ENCODE measurements at places on chromosomes 5 and 9. TPM values are rescaled to one million over a fixed set of nuclear protein-coding genes. Genes with fewer than 3 reads are reported as not detected.
A peak's percentile ranks its signal among the peaks of the same experiment; 100 is the strongest.

- DNase-seq = no peak
Measured at GRCh38 chr9:2012347-2012746, 2.8 kb upstream of the SMARCA2 start.

DNA sequence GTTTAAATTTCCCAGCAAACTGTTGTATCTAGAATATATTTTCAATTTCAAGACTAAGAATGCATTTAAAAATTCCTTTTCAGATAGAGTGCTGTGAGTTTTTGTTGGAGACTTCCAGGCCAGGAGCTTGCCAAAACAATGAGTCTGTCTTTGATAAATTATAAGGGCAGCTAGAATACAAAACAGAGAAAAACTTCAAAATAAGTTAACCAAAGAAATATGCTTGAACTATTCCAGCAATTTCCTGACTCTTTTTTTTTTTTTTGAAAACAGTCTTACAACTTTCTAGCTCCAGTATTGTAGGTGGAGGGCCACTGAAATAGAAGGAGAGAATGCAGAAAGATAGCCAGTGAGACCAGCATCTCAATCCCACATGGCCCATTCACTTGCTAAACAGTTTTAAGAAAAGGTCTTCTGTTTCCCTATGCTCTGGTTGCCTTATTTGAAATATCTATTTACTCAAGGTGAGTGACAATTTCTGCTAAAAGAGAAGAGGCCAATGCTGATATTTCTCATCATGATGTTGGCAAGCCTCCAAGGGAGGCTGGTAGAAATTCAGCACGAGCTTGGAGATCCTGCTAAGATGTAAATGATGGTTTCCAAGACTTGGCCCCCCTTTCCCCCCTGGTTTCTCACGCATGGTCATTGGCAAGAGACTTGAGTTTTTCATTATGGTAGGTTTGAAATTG lies 103.2 kb downstream of the USP20 start:
- DNase-seq = no peak

DNA sequence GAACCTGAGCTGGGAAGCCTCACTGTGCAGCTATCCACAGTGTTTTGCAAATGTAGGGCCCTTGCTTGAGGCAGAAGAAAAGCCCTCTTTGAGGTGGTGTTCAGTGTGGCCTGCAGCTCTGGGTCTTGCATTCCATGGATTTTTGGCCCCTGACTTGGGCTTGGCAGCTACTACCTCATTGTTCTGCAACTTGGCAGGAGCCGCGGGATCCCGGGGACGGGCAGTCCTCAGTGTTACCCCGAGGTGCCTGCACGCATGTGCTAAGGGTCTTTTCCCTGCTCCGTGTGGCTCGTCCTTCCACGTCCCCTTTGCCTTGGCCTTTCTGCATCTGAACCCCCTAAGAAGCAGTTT lies 39.8 kb downstream of the NEK6 start:
- peak; percentile 98 for DNase-seq

- DNase-seq = peak; percentile 84
Measured at GRCh38 chr5:153964880-153965645, 73.6 kb downstream of the FAM114A2 start.

GRCh38 chr9:83625178-83625577 lies 2.2 kb downstream of the IDNK start:
- DNase-seq = no peak

- no peak for DNase-seq
Measured at GRCh38 chr5:132764051-132764450, 13.0 kb downstream of the SEPTIN8 start.

GRCh38 chr9:79824265-79824664 lies 252.5 kb downstream of the TLE4 start:
- no peak for DNase-seq

- DNase-seq = peak; percentile 56
Measured at GRCh38 chr5:7856855-7857254, 5.9 kb upstream of the CFAP90 start.

GRCh38 chr9:85421641-85422040 lies 320.1 kb downstream of the AGTPBP1 start:
- no peak for DNase-seq

DNA sequence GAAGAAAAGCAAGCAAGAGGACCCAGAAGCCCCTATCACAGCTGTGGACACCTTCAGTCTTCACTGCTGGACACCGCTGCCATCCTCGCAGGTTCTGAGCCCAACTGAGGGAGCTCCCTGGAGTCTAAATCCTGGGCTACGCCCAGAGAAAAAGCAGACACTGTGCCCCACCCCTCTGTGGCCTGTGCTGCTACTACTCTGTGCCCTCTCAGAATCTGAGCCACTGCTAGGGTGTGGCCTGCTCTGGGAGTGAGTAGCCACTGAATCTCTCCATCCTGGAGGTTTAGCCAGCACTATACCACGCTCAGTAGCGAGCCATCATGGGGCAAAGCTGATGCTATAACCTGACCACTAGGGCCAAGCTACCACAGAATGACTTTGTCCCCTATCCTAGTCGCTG lies 338.2 kb downstream of the NPR3 start:
- DNase-seq = no peak

DNA sequence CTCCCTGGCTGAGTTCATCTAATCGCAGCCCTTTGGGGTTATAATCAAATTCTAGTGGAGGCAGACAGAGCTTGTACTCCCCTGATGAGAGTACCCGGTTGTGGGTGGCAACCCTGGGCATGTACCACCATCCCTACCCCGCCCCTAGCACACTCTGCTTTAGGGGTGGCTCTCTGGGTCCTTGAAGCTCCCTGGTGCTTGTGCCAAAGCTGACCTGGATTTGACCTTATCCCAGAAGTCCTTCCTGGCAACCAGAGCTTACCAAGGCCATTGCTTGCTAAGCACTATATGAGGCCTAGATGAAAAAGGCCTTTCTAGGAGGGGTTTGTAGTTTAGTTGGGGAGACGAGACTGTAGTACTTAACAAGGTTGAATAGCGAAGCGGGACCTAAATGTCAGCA lies 72.2 kb downstream of the RGS3 start:
- no peak for DNase-seq

DNA sequence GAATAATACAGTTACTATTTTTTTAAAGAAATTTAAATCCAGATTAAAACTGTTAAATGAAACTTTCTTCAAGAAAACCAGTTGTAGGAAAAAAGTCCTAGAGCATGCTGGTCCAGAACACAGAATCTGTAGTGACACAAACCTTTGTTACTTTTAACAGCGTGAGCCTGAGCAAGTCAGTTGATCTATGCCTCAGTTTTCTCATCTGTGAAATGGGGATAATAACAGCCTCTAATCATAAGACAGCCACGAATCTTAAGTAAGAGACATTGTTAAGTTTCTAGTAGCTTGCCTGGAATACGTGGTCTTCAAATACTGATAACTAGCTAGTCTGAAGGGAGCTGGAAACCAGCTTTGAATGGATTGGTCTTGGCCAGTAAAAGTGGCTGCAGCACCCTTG lies 158.6 kb downstream of the ADAMTS12 start:
- DNase-seq = no peak

DNA sequence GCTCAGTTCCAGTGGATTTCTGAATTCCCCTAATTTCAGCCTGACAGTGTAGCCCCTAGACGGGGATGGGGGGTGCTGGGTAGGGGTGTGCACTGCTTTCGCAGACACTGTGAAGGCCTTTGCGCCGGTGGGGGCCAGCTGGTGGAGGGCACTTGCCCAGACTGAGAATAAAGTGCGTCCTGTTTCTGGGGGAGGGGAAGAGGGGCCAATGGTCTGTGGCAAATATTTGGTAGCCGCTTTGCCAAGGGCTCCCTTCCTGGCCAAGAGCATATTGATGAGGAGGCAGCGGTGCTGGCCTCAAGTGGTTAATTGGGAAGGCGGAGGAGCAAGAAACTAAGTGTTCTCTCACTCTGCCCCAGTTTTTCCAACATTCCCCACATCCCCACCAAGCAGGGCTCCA lies 1.4 kb downstream of the CXCL14 start:
- no peak for DNase-seq

GRCh38 chr5:136035837-136036236 lies 7.0 kb downstream of the TGFBI start:
- peak; percentile 32 for DNase-seq

DNA sequence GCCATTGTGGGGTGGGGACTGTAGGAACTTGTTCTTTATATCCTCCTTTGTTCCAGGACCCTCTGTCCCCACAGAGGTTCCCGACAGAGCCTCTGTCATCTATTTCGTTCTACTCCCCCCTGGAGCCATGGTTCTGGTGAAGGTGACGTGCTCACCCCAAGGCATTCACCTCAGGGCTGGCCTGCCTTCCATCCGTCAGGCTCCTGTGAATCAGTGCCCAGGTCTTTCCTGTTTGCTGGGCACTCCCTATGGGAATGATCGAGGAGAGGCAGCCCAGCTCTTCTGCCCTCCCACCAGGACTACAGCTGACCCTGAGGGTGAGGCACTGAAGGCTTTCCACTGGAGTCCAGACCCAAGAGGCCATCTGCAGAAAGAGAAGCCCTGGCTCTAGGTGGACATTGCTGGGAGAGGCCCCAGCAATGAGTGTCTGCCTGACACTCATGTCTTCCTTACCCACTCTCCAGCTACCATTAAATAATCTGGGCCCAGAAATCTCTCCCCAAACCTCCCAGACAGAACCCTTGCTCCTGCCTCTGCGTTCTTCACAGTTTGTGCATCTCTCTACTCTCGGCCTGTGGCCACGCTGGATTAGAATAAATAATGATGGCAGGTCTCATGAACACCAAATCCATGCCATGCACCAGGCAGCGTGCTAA lies 214.2 kb downstream of the FSTL4 start:
- DNase-seq = no peak

GRCh38 chr5:170503990-170504596 lies at the start of gene KCNIP1:
TSS of gene KCNIP1 (plus strand) at chr5:170504020.
- DNase-seq = no peak

DNA sequence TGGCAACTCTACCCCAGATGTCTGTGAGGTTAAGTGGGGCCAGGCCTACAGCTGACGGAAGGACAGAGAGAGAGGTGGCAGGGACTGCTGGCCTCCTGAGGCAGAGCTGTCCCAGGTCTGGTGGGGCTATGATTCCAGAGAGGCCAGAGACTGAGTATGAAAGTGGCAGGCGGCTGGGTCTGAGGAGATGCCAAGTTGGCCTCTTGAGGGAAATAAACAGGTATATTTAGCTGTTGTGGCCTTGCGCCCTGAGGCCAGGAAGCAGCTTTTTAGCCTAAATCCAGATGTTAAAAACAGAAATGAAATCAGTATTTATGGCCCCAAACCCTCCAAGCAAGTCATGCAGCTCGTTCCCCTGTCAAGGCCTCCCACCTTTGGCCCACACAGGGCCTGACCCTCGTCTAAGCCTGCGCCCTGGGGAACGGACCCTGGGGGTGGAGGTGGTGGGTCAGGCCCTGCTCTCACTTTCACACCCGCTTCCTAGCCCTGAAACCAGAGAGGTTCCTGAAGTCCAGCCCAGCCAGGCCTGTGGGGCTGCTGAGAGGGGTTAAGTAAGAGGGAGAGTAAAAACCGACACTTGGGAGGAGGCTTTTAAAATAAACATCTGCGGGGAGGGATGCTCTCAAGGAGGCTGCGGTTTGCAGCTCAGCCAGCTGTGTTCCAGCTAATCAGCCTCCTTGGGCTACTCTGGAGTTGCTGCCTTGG lies 18.7 kb downstream of the PCDHGC5 start:
- peak; percentile 75 for DNase-seq

GRCh38 chr5:160289721-160290120 lies 22.6 kb downstream of the CCNJL start:
- DNase-seq = no peak

GRCh38 chr5:54822324-54822687 lies 163.1 kb downstream of the ESM1 start:
- DNase-seq = no peak

- peak; percentile 46 for DNase-seq
Measured at GRCh38 chr5:142110046-142110531, 1.5 kb downstream of the NDFIP1 start.

GRCh38 chr9:98047002-98047401 lies 9.5 kb upstream of the NANS start:
- DNase-seq = no peak

DNA sequence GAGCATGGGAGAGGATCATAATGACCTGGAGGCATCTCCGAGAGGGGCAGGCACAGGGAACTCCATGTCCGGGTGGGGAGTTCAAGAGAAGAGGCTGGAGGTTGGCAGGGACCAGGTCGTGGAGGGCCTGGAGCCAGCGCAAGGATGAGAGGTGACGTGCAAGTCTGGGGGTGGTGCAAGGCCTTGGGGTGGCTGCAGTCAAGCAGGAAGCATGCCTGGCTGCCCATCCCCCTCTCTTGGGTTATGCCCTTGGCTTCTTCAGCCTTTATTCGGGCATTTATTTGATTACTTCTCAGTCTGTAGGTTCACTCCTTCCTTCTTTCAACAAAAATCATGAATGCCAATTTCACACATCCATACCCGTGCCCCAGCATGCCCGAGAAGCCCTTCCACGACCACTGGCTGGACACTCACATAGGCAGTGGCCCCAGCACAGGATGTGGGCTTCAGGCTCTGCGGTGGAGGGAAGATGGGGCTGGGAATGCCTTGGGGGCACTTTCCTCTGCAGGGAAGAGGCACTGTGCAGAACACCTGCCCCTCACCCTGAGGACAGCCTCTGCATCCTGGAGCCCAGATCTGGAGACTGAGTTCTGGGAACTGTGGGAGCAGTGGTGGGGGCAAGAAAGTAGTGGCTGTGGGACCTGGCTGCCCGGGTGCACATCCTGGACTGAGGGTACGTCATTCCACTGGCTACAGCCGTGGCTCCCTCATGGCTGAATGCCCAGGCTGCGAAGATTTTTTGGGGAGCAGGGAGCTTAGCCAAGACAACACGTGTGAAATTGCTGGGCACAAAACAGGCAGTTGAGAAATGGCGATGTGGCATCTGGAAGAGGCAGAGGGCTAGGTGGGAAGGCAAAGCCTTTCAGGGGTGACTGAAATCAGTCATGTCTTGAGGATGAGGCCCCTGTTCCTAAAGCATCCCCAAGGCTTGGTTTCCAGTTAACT lies 38.6 kb downstream of the CRB2 start:
- DNase-seq = no peak

Gene SLC6A3
- total RNA-seq = not detected

Gene C9orf153
- total RNA-seq = not detected

Gene NIPAL4
- total RNA-seq = not detected

Gene PCDHGA12
- 4.3 TPM for total RNA-seq

Gene GBGT1
- total RNA-seq = 1.4 TPM

Gene PCDHA11
- 0.13 TPM for total RNA-seq

Gene FAM78A
- total RNA-seq = 7.0 TPM

Gene DDX4
- total RNA-seq = not detected

Gene RMRP
- total RNA-seq = 3,603 TPM

Gene FAM13B
- 14.0 TPM for total RNA-seq

Gene COL23A1
- 0.19 TPM for total RNA-seq

Gene CENPK
- total RNA-seq = 1.5 TPM

All from myocyte (in vitro differentiated cells).